ENCODE measurements at places on chromosomes 1 and 21.
A peak's percentile ranks its signal among the peaks of the same experiment; 100 is the strongest.

DNA sequence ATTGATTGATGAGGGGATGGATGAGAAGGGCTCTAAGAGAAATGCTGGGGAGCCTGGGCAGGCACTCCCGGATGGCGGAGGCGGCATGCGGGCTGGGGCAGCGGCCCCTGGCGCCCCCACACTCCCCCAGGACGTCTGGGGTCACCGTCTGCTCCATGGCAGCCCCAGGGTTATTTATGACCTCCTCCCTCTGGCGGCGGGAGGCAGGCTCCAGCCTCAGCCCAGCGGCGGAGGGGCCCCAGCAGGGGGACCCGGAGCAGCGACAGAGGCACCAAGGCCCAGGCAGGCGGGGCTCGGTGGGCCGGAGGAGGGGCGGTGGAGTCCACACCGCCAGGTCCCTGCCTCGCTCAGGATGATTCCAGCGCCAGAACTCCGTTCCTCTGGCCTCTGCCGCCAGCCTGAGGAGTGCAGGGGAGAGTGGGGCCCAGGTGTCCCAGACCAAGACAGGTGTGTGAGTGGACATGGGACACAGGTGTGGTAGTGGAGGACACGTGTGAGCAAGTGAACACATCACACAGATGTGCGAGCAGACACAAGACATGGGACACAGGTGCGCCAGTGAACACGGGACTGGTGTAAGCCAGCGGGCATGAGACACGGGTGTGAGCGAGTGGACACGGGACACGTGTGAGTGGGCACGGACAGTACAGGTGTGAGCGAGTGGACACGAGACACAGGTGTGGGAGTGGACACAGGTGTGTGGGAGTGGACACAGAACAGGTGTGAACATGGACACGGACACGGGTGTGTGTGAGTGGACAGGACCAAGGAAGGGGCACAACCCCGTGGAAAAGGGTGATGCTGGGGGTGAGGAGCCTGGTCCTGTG, 2.5 kb upstream of the SAMD11 start:
- no peak for DNase-seq

GRCh38 chr1:106515375-106515774, 541.1 kb upstream of the PRMT6 start:
- DNase-seq = no peak

DNA sequence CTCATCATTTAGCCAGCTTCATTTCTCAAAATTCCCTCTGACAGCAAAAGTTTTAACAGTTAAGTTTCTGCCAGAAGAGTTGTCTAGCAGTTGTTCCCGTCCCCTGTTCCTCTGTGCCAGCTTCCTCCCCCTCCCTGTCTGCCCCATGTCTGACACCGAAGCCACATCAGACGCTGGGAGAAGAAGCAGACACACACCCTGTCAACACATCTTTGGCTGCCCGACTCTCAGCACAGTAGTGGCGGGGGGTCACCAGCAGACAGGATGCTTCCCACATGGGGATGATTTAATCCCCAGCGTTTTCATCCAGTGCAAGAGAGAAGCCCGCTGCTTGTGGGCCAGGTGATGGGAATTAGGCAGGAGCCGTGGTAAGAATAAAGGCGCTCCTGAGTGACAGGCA, 379.4 kb upstream of the RUNX1 start:
- peak; percentile 7 for DNase-seq

GRCh38 chr1:170853867-170854266, 81.5 kb upstream of the MROH9 start:
- DNase-seq = no peak

GRCh38 chr1:28296401-28297261, 32.2 kb upstream of the MED18 start:
- DNase-seq = no peak

Measured in stimulated activated CD8-positive, alpha-beta memory T cell treated with anti-CD3 and anti-CD28 coated beads, Interleukin-12 subunit alpha, Interleukin-12 subunit beta, amount 100 ng/mL, for 1 hour (primary cell).